Germinal center (tissue), 1 donor: ENCODE measurements at places on chromosomes 16 and 17.

DNA sequence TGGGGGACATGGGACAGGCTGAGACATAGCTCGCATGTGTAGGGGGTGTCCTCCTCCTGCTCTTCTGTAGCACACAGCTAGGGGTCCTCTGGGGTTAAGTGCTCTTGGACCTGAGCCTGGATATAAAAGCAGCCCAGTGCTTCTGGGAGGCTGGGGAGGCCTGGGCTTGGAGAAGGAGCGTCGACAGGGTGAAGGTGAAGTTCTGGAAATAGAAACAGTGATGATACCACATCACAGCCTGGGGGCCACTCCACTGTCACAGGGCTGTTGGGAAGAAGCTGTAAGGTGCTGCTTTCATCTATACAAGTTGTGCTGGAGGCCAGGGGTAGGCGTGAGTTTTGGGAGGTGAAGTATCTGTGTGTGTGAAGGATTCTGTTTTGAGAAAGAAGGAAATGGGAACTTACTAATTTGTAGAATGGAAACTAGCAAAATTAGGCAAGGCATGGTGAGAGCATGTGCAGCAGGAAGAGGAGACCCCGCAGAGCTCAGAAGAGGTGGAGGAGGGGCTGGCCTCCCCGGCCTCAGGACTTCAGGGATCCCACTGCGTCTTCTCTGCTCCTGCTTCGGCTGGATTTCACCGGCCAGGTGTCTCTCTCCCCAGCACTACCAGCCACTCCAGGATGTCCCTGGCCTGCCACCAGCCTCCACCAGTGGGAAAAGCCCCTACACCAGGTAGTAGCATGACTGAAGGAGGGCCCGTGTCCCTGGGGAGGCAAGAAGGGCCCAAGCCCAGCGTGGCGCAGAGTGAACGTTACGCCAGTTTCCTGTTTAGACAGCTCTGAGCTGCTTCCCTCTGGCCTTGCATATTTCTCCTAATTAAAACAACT, 19.4 kb downstream of the PLCG2 start:
- DNase-seq, result peak; percentile 79

GRCh38 chr16:54774768-54775167, 155.9 kb upstream of the IRX5 start:
- no peak for DNase-seq

- no peak for DNase-seq
Measured at GRCh38 chr16:81645266-81645694, 133.8 kb upstream of the PLCG2 start.

GRCh38 chr17:37301288-37301687, 74.5 kb upstream of the C17orf78 start:
- no peak for DNase-seq

DNA sequence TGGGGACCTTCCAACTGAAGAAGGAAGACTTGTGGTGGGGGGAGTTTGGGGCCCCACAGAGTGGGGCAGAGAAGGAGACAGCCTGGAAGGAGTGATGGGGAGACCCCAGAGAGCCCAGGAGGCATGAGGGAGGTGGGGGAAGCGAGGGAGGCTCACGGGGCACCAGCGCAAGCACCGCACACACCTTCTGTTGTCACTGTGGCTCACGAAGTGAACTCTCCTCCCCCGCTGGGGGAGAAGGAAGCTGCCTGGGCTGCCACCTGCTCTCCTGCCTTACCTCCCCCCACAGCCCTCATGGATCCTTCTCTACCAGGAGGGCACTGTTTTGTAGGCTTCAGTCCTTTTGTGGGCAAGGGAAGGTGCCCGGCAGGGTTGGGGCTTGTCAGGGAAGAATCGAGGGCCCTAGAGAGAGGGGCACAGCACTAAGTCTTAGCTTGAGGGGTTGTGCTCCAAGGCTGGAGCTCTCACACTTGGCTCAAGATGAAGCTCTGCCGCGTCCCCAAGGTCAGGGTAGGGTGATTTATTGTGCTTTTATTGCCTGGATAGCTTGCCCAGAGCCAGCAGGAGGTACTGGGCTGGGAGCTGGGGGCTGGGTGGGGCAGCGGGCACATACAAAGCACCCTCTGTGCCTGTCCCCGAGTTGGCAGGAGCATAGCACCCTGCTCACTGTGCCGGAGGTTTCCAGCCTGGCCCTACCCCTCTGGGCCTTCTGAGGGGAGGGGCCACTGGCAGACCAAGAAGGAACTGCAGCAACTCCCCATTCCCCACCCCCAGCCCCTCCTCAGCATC, 4.6 kb upstream of the STARD3 start:
- no peak for DNase-seq

- DNase-seq, result no peak
Measured at GRCh38 chr17:20994779-20995149, 48.0 kb downstream of the USP22 start.

GRCh38 chr16:10182222-10183053, at the start of gene GRIN2A:
GRIN2A (minus strand) TSS chr16:10182428; CDS start chr16:10180411, 2,017 bp downstream.
- DNase-seq, result peak; percentile 33

DNA sequence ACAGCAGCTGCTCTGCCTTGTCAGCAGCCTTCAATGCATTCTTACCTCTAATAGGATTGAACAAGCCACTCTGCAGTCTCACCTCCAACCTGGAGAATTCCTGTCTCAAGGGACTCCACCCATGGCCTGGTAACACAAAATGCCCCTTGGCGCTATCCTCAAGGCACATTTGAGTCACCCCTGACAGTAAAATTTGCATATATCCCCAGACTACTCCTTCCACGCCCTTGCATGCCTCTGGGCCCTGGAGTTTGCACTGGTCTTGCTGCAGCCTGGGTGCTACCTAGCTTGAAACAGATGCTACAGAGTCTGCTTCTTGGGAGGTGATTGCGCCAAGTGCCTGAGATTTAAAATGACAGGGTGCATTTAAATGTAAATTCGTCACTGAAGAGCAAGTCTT, 391.4 kb upstream of the MAF start:
- DNase-seq, result no peak

GRCh38 chr16:12871784-12872183, 29.6 kb upstream of the SHISA9 start:
- no peak for DNase-seq

DNA sequence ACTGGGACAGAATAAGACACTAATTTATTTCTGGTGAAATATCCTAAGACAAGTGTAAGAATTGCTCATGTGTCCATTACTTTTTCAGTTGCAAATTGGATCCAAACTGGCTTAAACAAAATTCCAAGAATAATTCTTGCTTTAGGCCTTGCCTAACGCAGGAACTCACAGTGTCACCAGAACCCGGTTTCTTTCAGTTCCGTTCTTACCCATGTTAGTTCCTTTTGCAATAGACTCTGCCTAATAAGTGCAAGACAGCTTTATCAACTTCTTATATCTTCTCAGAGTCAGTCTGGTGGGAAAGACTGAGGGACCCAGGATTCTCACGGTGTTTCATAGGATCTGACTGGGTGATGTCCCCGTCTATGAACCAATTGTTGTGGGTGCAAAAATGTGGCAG, 24.7 kb downstream of the GDE1 start:
- no peak for DNase-seq

DNA sequence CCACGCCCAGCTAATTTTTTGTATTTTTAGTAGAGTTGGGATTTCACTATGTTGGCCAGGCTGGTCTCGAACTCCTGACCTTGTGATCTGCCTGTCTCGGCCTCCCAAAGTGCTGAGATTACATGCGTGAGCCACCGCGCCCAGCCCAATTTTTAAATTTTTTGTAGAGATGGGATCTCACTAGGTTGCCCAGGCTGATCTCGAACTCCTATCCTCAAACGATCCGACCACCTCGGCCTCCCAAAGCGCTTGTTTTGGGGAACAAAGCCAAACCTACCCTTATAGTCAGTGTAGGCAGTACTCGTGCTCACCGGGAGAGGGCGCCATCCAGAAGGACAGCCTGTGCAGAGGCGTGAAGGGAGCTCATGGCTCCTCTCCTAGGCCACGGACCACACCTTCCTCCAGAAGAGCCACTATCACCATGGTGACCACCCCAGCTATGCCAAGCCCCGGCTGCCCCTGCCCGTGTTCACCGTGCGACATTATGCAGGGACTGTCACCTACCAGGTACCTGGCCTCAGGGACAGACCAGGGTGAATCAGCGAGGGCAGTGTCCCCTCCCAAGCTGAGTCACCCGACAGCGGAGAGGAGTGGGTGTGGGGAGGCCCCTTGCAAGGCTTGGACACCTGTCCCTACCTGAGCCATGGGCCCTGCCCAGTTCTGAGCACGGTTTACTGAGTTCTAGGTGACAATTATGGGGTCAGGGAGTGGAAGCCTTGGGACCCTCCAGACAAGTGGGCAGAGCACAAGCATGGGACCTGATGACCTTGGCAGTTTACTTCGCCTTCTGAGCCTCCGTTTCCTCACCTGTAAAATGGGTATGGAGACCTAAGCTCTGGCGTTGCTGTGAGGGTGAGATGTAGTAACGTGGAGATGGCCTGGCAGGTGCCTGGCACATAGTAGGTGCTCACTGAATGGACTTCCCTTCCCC, 13.7 kb downstream of the MYO15B start:
- peak; percentile 70 for DNase-seq

- no peak for DNase-seq
Measured at GRCh38 chr17:67647482-67647881, 70.3 kb upstream of the NOL11 start.

DNA sequence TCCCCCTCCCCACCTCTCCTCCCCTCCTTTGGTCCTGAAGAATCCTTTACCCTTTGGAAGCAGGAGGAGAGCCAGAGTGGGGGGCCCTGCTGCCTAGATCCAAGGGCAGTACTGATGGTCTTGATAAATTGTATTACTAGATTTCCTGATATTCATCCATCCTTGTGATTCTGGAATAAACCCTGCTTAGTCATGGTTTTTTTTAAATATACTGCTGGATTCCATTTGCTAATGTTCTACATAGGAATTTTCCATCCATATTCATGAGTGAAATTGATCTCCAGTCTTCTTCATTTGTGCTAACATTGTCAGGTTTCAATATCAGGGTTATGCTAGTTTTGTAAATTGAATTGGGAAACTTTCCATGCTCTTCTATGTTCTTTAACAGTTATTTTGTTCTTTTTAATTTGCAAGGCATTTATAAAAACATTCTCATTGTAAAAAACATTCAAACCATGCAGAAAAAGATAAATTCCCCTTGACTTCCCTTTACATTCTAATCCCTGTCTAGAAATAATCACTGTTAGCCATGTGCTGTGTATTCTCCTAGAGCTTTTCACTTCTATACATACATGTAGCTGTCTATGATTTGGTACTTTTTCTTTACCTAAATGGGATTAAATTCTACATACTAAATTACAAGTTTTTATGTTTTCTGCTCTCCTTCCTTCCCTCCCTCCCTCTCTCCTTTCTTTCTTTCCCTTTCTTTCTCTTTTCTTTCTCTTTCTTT, 56.7 kb downstream of the CCDC42 start:
- DNase-seq, result no peak

DNA sequence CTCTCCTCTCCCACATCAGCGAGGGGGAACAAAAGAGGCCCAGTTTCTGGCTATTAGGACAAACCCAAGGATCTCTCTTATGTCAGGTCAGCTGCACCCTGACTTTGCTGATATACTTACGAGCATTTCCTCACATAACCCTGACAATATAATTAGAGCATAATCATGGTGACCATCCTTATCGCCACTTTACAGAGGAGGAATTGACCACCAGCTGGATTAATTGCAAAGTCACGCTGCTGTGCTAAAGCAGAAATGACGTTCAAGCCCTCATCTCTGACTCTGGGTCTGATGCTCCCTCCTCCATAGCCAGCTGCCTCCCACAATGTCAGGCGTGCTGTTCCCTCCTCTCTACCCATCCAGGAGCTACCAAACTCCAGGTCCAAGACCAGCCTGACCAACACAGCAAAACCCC, 42.6 kb downstream of the TRARG1 start:
- DNase-seq, result no peak

GRCh38 chr17:2304931-2305330, 1.2 kb downstream of the SRR start:
- DNase-seq, result no peak

GRCh38 chr17:28760601-28761562, 17.1 kb downstream of the TRAF4 start:
- no peak for DNase-seq
